Posterior cingulate gyrus (tissue), 11 donors: ENCODE measurements at places on chromosomes 6 and 20.

DNA sequence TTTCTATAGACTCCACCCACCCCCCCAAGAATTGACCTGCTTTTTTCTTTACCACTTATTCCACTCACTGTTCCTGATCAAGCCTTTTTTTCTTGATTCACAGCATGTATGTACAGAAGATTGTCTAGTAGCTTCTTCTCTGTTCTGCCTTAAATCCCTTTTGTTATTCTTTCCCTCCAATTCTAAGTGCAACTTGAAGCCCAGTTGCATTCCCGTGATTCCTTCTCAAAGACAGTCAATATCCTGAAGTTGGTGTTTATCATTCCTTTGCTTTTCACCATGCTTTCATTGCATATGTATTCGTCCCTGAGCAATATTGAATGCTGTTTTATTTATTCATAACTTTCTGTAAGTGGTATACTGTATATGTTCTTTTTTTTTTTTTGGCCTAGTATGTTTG is 21.0 kb downstream of the XRN2 start:
- no peak for DNase-seq

DNA sequence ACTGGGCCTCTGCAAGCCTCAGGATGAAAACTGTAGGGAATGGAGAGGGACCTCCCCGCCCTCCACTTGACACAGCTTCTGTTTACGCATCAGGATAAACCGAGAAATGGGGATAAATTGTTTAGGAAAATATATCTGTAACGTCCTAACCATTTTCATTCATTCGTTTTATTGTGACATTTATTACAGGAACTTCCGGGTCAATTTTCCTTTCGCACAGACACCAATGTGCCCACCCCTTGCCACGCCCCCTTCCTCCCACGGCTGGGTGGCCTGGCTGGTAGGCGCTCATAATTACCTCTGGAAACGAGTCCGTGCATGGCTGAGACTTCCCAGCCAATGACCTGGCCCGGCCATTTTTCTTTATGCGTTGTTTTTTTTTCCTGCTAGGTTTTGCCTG is 96.1 kb downstream of the BMP7 start:
- no peak for DNase-seq

DNA sequence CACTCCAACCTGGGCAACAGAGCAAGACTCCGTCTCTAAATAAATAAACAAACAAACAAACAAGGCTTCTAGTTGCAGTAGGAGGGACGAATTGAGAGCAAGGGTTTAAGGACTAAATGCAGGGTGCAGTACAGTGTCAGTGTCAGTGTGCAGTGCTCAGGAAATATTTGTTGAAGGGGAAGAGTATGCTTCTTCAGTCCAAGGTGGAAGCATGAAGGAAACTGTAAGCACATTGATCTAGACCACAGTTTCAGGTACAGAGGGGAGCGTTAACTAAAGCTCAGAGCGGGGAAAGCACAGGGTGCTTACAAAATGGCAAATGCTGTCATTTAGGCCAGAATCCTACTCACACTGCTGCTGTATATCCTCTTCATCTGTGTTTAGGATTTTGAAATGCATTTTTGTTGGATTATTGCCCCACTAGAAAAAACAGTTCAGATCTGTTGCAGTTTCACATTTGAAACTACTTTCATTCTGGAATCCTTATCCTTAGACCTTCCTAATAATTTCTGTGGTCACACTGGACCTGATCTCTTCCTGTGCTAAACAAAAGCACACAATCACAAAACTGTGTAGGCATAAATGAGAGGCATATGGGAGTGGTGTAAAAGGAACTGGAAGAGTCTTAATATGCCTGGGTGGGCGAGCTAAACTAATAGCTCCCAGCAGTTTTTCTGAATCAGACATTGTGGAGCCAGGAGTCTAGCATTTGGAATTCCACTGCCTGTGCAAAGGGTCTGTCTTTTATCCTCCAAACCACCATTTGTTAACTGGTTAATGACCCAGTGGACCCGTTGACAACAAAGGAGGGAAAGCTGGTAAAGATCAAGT is 41.4 kb downstream of the CBFA2T2 start:
- no peak for DNase-seq

GRCh38 chr6:75922226-75922625 is 150.2 kb downstream of the IMPG1 start:
- DNase-seq, result no peak

- DNase-seq, result no peak
These were observed 7.4 kb upstream of the PNRC1 start for GRCh38 chr6:89073014-89073620.

GRCh38 chr6:13528232-13528631 is 40.8 kb upstream of the GFOD1 start:
- DNase-seq, result no peak

- peak; percentile 61 for DNase-seq
These were observed 14.2 kb downstream of the PAX1 start for GRCh38 chr20:21719592-21720214.

DNA sequence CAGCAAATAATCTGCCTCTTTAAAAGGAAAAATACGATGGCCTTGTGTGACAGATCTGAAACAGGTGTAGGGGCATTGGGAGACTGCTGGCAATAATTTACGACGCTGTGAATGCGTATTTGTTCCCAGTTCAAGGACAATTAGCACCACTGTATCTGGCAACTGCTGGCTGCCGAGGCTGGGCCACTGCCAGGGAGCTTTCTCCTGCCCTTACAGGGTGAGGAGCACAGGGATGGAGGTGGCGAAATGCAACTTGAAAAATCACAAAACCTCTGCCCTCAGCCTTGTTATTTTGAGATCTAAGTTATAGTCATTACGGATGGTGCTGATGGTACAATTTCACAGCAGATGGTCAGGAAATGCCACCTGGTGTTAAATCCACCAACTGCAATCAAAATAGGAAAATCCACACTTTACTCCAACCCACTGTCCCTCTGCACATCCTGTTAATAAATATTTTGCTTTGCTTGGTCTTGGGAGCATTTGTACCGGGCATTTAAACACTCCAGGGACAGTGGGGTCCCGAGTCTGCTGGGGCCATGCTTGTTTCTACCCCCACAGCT is 6.4 kb downstream of the MYLK4 start:
- peak; percentile 42 for DNase-seq

- no peak for DNase-seq
These were observed 80.0 kb downstream of the TRMT11 start for GRCh38 chr6:126066053-126067048.

DNA sequence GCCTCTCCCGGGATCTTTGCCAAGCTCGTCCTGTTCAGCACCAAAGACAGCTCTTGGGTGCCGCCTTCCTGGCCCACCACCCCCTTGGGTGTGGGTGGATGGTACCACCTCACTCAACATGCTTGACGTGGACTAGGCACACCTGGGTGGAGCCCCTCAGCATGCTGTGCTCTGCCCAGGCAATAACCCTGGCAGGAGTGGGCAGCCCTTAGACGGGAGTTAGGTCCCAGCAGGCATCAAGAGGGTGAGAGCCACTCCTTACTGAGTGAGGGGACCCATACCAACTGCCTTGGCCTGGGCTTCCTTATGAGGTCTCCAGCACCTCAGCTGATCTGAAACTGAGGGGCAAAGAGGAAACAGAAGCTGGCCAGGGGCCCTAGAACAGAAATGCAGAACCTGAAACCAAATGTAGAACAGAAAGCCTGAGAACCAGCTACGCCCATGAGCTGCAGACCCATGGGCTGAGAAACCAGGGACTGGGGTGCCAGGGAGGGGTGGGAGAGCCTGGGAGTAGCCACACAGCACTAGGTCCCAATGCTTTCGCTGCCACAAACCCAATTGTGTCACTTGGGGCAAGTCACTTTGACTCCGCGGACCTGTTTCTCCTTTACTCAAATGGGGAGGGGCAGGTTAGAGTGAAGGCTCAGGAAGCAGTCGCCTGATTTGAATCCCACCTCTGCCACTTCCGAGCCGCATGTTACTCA is 2.0 kb downstream of the FGD2 start:
- DNase-seq, result peak; percentile 45

DNA sequence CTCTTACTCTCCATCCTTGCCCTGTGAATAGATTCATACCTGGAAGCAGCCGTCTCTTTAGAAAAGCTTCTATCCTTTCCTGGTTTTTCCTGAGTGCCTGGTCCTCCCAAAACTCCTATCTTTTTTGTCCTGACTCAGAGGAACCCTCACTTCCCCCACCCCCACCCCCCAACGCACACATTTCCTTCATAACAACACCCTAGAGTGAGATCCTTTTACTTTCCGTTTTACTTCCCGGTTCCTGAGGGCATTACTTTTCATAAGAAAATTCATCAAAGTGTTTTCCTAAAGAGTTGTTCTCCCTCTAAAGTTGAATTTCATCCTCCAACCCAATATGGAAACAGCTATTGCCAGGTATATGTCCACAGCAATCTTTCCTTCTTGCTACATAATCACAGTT is 327.0 kb downstream of the NRN1 start:
- no peak for DNase-seq

- no peak for DNase-seq
These were observed 10.0 kb upstream of the SIRPA start for GRCh38 chr20:1885254-1885653.

DNA sequence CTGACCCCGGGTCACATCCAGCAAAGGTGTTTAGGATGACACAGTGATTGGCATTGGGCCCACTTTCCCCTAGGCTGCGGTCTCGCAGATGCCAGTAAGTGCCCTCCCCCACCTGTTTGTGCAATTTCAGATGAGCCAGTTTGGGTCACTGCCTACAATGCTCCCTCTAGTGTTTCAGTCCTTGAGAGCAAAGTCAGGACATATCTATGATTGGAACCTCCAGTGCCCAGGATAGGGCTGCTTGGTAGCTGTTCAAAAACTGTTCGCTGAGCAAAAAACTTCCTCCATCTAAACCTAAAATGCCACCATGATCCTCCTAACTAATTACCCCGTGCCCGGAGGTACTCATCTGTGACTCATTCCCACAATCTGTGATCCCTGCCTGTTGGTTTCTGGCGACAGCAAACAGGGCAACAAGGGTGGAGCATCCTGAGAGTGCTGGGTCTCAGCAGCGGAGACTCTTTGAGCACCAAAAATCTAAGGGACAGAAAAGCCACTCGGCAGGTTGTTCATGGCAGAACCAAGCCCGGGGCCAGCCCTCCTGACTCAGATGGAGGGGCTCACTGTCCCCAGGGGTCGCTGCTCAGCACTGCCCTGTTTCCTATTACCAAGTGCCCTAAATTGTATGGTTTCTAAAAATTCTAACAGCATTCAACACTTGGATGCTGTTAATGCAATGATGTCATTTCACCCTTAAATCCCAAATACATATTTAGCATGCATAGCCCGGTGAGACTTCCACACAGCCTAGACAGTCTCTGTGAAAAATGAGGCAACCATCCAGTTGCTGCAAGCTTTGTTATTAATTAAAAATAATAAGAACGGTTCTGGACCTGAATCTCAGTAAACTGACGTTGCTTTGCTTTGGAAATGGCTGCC is 5.0 kb downstream of the VSX1 start:
- no peak for DNase-seq

DNA sequence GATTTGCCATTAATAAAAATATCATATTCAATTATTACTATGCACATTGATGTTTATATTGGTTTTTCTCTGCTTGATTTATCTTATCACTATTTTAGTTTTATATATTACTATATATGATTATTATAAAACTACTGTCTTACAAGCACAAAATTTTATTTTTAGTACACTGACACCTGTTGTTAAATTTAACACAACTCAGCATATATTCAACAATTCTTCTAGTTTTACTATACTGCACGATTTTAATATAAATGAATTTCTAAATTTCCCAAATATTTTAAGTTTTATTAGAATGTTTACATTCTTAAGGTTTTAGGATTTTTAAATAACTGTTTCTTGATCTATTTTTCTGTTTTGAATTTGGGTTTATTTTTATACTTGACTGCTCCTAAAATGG is 889.8 kb upstream of the GJE1 start:
- DNase-seq, result no peak

GRCh38 chr20:62378215-62378614 is 8.7 kb upstream of the RPS21 start:
- DNase-seq, result no peak

DNA sequence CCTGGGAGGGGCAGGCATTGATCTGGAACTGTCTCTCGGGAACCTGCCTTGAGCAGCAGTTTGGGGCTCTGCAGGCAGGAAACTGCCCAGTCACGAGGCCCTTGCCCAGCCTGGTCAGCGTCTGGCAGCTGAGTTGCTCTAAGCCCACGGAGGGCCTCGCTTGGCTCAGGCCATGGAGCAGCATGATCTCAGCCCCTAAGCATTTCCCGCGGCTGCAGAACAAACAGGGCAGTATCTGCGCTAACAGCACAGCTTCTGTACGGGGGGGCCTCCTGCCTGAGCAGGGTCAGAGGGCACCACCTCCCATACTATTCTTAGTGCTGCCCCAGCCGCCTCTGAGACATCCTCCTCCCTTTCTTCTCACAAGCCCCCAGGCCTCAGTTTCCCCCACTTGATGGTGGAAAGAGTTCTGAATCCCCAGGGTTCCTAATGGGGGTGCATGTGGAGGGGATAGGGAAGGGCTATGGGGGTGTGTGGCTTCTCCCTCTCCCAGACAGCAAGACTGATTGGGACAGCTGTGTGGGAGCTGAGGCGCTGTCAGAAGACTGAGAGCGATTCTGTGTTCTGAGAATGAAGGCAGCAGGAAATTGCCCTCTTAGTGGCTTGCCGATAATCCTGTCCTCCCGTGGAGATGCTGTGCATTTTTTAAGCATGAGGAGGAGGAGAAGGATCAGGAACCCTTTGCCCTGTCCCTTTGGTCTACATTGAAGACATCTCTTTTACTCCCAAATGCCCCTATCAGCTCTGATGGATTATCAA is 46.4 kb downstream of the MOCS1 start:
- peak; percentile 68 for DNase-seq

DNA sequence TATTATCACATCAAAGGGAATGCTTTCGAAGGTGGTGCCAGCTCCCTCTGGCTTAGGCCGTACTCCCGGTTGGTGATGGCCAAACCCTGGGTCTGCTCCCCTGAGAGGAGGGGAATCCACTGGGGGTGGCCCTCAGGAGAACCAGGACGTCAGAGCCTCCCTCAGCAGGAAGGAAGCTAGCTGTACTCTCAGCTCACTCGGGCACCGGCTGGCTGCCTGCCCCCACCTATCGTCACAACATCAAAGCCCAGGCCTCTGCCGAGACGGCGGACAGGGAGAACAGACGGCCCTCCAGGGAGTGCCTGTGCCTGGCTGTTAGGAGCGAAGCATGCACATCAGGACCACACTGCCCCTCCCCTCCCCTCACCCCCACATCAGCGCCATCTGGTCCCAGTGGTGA is 9.2 kb upstream of the PGC start:
- DNase-seq, result no peak

DNA sequence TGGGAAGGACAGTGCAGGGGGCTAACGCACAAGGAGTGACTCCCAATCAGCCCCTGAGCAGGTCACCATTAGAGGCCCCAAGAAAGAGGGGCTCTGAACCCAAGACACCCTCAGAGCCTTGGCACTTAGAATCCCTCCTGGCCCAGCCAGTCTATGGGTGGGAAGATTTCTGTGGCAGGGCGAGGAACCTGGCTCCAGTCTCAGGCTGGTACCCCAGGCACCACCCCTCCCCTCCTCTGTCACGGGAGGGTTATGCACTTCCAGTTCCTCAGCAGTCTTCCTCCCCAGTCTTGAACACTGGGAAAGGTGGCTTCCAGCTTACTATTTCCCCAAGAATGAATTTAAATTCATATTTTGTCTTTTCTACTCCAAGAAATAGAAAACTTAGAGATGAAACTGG is 27.6 kb upstream of the SSTR4 start:
- DNase-seq, result no peak
